ENCODE measurements at places on chromosomes 1 and 21. TPM values are rescaled to one million over a fixed set of nuclear protein-coding genes. Genes with fewer than 3 reads are reported as not detected.

The ANGPTL1 gene
- 6.6 TPM for total RNA-seq

The SOAT1 gene
- 67.5 TPM for total RNA-seq

The FBLIM1 gene
- 41.0 TPM for total RNA-seq

The KRTAP19-1 gene
- not detected for total RNA-seq

- no peak for DNase-seq
Measured at GRCh38 chr1:11441211-11441952, 37.6 kb upstream of the DISP3 start.

GRCh38 chr1:197774466-197775281, 606 bp downstream of the DENND1B start:
- DNase-seq, result peak; percentile 42

DNA sequence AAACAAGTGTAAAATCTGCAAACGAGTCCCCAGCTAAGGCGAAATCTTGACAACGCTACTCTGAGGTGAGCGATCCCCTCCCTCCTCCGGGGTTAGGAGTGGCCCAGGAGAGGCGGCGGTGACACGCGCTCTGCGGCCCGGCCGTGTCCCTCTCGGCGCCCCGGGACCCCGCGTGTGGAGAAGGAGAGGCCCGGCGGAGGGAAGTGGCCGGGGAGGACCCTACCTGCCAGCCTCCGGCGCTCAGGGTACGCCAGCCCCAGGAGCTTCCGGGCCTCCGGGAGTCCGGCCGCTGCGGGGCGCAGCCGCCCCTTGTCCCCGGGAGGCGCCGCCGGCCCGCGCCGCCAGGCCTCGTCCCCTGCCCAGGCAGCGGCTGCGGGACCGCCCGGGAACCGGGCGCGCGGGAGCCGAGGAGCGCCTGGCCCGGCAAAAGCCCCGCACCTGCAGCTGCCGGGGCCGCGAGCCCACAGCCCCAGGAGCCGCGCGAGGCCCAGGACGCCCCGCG, 543 bp downstream of the ABCB10 start:
- no peak for DNase-seq

DNA sequence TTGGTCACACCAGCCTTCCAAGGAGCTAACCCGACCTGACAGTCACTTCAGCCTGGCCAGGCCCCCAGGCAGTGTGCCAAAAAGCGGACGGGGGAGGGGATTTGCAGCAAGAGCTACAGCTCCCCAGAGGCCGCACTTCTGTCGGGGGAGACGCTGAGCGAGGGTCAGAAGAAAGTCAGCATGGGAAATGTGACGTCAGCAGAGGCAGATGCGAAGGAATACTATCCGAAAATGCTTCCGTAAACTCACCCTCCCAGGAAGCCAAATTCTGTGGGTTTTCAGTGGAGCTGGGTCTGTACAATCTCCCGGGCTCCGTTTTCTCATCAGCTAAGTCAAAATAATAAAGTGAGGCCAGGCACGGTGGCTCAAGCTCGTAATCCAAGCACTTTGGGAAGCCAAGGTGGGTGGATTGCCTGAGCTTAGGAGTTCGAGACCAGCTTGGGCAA, 28.5 kb upstream of the ECE1 start:
- peak; percentile 89 for DNase-seq

DNA sequence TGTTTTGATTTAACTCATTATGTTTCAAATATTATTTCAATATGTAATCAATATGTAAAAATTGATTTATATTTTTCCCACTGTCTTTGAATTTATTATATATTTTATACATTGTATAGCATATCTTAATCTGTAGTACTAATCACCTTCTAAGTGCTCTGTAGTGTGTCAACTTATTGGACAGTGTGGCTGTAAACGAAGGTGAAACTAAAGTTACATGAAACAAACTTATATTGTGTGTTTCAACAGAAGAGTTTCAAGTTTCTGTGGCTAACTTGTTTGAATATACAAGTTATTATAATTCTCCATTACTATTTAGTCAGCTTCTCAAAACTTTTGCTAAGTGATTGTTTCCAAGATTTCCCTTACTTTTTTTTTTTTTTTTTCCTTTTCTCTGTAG, 175.8 kb downstream of the DHRS3 start:
- no peak for DNase-seq

GRCh38 chr21:44551340-44551961, at the start of gene KRTAP10-2:
Gene KRTAP10-2, minus strand, starts transcription at chr21:44551505. Its CDS starts 47 bp downstream, at chr21:44551458.
- DNase-seq, result no peak

- no peak for DNase-seq
Measured at GRCh38 chr1:59018446-59018845, 234.6 kb upstream of the JUN start.

DNA sequence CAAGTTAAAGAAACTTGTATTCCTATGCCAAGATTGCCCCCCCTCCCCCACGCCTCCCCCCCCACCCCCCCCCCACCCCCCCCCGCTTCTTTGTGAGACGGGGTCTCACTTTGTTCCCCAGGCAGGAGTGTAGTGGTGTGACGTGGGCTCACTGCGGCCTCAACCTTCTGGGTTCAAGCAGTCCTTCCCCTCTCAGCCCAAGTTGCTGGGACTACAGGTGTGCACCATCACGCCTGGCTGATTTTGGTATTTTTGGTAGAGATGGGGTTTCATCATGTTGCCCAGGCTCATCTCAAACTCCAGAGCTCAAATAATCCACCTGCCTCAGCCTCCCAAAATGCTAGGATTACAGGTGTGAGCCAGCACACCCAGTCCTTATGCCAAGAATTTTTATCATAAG, 136.6 kb downstream of the POU2F1 start:
- no peak for DNase-seq

DNA sequence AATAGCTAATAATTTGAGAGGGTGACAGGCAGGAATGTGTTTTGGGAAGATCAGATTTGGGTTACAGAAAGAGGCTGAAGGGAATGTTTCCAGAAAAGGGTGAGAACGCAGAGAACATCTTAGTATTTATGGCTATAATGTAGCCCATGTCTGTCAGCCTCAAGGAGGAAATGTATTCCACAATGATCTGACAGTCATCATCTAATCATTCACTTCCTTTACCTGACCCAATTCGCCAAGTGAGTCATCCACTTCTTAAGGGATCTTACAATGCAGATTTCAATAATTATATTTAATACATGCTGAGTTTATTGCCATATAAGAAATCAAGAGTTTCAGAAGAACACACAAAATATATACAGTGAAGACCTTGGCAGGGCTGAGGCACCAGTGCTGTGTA, 10.8 kb downstream of the TRIM45 start:
- DNase-seq, result no peak

DNA sequence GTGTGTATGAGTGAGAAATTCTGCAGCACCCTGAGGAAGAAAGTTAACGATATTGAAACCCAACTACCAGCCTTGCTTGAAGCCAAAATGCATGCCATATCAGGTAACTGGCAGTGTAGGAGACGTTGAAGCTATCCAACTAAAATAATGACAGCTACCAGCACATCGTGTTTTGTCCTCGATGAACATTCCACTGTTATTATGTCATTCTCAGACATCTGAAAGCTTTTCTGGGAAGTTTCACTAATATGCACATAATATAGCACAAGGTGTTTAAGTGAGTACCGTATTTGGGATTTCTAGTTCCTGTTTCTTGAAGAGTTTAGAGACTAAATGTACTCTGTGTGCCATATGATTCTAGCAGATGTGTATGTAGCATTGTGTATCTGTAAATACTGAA, 173.5 kb downstream of the DISC1 start:
- peak; percentile 59 for DNase-seq

DNA sequence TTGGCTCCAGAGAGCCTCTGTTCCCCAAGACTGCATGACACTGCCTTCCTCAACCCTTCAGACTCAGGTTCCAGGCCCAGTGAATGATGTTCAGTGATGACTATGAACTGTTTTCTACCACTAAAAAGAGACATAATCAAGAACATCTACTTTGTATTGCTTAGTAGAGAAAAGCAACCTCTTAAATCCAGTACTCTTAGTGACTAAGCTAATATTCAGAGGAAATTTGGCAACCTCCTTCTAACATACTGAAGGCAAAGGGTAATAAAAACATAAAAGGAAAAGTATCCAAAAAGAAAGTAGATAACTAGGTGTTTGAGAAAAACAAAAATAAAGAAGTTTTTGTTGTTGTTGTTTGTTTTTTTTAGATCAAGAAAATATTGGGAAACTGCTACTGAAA, 153.3 kb upstream of the RUNX1 start:
- DNase-seq, result peak; percentile 68

DNA sequence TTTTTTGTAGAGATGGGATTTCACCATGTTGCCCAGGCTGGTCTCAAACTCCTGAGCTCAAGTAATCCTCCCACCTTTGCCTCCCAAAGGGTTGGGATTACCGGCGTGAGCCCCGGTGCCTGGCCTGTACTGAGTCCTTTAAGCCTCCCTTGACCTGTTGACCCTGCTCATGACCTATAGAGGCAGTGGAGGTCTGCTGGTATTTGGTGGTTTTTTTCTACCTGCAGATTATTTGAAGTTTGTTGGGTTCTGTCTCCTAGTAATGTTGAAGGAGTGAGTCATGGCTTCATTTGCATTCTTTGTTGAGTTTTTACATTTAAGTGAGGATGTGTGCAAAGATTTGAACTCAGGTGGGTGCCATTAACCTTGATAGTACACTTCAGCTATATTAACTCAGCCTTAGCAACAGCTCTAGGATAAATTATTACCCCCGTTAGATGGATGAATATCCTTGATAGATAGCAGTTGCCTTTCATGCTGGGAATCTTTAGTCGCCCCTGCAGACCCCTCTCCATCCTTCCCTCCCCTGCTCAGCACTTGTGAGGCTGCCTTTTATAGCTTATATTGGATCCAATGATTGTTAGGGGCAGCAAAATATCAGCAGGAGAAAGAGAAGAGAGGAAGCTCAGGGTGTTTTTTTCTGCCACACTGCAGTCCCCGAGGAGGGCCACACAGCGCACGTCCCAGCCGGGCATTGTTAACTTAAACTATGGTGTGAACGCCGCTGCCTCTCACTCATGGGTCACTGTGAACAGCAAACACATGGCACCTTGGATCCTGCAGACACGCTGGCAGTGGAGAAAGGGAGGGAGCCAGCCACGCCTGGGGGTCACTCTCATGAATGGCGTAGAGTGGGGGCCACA, 14.9 kb upstream of the NPPB start:
- no peak for DNase-seq

DNA sequence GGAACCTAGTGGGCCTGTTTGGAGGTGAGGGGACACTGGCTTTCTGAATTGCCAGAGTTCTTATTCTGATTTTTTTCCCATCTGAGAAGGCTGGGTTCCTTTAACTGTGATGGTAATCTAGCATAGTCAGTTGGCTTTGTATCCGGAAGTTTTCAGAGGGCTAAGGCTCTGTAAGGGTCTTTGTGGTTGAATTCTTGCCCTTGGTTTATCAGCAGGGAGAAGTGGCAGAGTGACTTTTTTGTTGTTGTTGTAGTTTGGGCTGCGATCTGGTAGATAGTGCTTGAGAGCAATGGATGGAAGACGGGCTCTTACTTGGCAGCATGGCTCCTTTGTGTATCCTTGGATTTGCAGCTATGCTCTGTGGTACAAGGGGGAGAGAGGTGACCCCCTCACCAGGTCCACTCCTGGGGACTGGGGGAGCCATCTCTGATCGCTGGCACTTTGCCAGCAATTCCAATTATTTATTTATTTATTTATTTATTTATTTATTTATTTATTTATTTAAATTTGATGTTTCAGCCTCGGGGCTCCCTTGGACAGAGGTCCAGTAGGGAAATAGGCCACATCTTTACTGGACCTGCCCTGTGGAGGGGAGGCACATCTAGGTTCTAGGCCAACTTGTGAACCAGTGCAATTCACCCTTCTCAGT, 18.5 kb downstream of the TCP10L start:
- DNase-seq, result no peak

DNA sequence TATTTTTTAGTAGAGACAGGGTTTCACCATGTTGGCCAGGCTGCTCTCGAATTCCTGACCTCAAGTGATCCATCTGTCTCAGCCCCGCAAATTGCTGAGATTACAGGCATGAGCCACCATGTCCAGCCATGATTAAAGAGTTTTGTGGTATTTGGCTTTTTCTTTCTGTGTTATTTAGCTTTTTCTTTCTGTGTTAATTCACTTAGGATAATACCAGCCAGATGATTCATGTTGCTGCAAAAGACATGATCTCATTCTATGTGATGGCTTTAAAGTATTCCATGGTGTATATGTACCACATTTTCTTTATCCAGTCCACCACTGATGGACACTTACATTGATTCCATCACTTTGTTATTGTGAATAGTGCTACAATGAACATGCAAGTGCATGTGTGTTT, 1135.2 kb downstream of the AMY1C start:
- no peak for DNase-seq

GRCh38 chr1:118159569-118159968, 25.5 kb downstream of the SPAG17 start:
- no peak for DNase-seq

DNA sequence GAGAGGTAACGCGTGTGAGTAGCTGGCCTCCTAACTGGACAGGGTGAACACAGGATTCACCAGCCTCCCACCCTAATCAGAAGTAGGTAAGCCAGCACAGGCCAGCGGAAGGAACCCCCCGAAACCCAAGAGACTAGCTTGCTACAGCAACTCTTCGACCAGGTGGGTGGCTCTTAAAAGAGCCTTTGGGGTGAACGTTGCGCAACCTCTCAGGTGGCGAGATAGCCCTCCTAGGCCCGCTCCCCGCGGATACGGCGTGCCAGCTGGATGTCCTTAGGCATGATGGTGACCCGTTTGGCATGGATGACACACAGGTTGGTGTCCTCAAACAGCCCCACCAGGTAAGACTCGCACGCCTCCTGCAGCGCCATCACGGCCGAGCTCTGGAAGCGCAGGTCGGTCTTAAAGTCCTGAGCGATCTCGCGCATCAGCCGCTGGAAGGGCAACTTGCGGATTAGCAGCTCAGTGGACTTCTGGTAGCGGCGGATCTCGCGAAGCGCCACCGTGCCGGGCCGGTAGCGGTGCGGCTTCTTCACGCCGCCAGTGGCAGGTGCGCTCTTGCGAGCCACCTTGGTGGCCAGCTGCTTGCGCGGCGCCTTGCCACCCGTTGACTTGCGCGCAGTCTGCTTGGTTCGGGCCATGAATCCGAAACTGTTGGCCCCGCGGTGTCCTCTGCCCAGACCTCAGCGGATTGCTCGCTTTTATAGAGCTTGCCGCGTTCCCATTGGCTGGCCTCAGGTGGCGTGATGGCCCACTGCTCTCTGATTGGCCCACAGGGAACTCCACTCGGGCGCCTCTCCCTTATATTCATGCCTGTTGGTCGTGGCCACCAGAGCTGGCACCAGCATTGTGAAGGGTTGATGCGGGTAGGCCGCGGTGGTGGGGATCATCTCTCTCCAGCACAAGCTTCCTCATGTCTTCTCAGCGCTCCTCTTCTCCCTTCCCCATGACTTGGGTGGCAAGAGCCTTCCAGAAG, 8.3 kb upstream of the TRIM17 start:
- DNase-seq, result no peak

- DNase-seq, result peak; percentile 55
Measured at GRCh38 chr21:41621513-41621912, 113.6 kb upstream of the TMPRSS2 start.

- peak; percentile 42 for DNase-seq
Measured at GRCh38 chr1:50959303-50959912, 659 bp downstream of the FAF1 start.

GRCh38 chr1:222009105-222009730, 267.3 kb upstream of the DUSP10 start:
- peak; percentile 44 for DNase-seq

- DNase-seq, result no peak
Measured at GRCh38 chr1:236098267-236098666, 33.4 kb upstream of the NID1 start.

- DNase-seq, result no peak
Measured at GRCh38 chr1:46013581-46013980, 118.8 kb downstream of the PIK3R3 start.

- DNase-seq, result peak; percentile 48
Measured at GRCh38 chr1:89519779-89520358, 4.8 kb upstream of the LRRC8B start.

Measured in fibroblast of the aortic adventitia (primary cell).